CD4-positive, CD25-positive, alpha-beta regulatory T cell (primary cell): ENCODE measurements at places on chromosomes 1 and 21.

DNA sequence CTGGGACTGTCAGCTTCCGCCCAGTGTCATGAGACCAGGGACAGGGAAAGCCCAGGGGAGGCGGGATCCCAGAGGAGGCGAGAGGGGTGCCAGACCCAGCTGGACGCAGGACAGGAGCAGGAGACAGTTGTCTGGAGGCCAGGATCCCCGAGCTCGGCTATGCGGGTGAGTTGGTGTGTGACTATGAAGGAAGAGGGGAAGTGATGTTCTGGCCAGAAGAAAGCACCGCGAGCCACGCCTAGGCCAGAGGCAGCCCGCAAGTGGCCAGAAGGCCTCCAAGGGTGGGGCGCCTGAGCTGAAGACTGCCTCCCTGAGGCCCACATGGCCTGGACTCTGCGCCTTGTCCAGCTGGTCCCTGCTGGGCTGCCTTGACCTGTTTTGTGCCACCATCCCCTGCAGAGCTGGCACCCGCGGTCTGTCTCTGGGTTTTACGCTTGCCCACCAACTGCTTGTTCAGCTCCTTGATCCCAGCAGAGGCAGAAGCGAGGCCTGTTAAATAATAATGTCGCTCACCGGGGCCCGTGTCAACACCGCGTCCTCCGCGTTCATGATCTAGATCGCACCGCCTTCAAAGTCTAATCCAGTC, 85.2 kb upstream of the ACTL8 start:
- no peak for DNase-seq

DNA sequence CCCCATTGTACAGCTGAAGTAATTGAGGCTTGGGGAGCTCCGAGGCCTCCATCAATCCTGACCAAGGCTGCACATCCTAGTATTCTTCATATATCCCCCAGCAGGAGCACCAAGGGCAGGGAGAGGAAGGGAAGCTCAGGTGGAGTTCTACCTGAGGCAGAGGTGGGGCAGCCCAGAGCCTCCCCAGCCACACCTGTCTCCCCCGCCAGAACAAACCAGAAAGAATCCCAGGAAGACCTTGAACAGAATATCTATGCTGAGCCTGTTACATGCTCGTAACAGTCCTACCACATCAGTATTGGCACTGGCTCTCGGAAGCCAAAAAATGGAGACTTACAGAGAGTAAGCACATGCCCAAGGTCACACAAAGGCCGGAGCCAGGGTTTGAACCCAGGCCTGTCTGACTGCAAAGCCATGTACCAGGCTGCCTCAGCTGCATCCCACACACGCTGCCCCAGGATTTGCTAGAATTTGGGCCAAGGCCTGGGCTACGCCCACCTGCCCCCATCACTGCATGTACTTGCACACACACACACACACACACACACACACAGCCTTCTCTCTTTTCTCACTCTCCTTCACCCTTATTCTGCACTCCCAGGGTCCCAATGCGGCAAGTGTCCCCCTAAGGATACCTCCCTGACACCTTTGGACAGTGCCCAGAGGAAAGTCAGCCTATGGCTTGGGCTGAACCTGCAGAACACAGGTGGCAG, 4.5 kb downstream of the E2F2 start:
- DNase-seq = no peak

DNA sequence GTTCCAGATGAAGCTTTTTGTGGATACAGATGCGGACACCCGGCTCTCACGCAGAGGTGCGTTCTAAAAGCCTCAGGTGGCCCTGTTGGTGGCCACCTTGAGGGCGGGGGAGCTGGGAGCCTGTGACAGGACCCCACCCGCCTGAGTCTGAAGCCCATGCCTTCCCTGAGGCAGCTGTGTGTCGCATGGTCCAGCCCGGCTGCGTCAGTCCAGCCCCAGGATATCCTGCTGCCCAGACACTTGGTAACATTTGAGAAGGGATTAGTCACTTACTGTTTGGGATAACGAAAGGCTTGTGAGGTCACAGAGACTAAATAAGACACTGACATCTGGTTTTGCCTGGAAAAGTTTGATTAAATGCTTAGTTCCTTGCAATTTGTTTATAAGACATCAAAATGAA, 68.9 kb downstream of the UCK2 start:
- no peak for DNase-seq

- no peak for DNase-seq
Measured at GRCh38 chr1:44316231-44316759, 38.8 kb downstream of the ERI3 start.
